ENCODE measurements at places on chromosomes 1 and 21.

DNA sequence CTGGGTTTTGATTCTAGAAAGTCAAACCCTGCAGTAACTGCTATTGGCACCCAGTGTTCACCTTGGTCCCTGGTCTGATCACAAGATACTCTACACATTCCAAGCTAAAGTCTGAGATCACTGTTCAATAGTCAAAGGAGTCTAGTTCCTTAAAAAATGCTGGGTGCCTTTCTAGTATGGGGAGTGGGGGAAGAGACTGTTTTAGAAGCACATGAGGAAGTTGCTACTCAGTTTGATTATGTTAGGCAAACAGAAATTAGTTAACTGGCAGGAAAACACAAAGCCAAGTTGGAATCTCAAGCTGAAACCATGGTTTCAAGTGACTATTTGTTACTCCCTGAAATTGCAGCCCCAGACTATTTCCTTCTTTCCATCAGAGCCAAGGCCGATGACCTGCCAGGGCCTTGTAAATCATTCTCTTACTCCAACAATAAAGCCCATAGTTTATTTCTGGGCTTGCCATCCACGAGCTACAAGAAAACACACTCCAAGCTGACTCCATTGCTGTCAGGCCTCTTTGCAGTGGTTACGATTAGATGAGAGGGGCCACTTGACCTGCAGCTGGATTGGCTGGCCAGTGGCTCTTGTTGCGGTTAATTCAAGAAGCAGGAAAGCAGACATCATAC is 21.1 kb upstream of the VTCN1 start:
- no peak for DNase-seq

DNA sequence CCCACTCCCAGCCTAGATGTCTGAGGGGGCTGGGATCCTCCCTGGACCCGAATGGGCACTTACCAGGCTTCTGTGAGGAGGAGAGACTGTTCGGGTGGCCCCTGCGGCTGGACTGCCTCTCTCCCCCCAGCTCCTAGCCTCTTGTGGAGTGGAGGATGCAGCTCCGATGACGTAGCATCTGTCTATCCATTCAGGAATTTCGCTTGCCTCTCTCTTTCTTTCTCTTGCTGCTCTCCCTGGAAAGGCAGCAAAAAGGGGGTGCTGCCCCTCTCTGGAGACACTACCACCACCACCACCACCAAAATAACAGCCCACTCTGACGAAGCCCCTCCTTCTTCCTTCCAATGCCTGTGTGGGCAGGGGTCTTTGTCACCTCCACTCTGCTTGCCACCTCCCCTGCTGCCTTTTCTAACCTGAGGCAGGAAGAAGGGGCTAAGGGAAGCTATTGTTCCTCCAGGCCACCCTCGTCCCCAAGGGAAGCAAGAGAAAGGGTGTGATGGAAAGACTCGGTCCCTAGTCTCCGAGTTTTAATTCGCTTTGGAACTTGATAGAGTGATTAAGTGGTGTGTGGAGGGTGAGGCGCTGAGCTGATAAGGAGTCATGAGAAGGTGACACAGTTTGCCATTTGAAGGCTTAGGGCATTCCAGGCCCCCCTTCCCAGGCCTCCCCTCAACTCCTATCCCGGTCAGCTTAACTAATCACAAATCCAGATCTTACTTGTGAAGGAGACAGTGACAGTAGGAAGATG is 60.5 kb downstream of the RHBG start:
- no peak for DNase-seq

DNA sequence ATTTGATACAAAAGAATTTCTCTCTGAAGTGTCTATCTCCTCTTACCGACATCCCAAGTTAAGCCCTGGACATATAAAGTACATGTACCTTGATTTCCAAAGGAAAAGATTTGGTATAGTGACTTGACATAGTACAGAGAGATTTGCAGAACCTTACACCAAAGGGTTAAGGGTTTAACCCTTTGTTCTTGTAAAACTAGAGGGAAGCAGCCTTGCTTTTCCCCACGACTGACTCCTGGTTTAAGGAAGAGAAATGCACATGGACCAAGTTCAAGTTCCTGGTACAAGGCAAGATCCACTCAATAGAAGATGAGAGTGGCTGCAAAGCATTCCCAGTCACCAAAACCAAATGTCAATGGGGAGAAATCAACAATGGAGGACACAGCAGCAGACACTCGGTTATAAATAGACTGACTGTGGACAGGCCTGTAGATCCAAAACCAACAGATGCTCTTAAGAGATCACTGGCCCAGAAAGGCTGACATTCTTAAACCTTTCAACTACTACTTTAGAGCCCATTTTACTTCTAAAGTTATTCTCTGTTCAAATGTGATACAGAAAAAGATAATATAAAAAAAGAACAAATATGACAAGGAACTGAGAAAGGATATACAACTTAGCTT is 69.4 kb downstream of the PUM1 start:
- no peak for DNase-seq

GRCh38 chr1:184118046-184118445 is 66.5 kb downstream of the TSEN15 start:
- peak; percentile 95 for DNase-seq

DNA sequence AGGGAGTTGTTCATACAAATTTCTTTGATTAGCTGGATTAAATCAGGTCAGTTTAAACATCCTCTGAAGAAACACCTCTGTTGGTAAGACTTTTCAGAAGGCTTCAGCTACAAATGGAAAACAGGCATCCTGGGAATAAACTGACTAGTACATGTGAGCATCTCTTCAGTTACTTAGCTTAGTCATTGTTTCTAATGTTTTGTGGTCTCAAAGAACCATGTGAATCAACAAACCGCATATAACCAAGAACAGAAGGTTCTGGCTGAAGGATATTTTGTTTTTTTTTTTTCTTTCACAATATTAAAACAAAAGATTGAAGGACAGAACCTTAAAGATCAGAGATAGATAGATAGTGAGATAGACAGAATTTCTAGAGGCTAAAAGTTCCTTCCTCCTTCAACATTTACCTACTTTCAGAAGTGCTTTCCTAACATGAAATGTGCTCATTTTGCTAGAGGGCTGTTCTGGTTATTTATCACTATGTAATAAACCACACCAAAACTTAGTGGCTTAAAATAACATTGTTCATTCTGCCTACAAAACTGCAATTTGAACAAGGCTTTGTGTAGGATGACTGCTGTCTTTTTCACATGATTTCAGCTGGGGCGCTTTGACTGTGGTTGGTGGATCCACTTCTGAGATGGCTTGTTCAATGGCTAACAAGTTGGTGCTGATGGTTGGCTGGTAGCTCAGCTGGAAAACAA is 119.8 kb upstream of the PTGFR start:
- no peak for DNase-seq
